ENCODE measurements at places on chromosomes 16 and 17.

DNA sequence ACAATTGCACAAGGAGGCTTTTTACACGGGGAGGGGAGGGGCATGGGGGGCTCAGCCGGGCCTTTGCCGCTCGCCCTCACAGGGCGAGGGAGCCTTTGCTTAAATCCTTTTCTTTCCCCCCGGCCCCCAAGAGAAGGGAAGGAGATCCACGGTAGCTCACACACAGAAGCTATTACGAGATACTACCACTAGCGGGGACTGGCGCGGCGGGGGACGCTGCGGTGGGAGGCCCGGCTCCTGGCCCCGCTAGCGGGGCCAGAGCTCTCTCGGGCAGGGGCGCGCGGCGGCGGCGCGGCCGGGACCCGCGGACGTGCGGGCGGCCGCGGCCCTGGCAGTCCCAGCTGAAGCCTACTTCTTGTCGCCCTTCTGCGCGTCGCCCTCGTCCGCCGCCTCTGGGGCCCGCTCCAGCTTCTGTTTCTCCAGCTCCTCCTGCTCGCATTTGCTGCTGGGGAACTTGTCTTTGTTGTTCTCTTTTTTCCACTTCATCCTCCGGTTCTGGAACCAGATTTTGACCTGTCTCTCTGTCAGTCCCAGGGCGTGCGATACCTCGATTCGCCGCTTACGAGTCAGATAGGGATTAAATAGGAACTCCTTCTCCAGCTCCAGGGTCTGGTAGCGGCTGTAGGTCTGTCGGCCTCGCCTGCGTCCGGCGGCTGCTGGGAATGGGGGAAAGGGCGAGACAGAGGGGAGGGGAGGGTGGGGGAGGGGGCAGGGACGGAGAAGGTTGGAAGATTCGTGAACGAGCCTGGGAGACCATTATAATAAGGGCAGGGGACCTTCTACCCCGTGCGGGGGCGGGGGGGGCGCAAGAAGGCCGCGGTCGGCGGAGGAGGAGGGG lies 2.0 kb downstream of the HOXB8 start:
- peak; percentile 41 for DNase-seq

- peak; percentile 76 for DNase-seq
Measured at GRCh38 chr17:83196024-83196365, 116.6 kb downstream of the METRNL start.

DNA sequence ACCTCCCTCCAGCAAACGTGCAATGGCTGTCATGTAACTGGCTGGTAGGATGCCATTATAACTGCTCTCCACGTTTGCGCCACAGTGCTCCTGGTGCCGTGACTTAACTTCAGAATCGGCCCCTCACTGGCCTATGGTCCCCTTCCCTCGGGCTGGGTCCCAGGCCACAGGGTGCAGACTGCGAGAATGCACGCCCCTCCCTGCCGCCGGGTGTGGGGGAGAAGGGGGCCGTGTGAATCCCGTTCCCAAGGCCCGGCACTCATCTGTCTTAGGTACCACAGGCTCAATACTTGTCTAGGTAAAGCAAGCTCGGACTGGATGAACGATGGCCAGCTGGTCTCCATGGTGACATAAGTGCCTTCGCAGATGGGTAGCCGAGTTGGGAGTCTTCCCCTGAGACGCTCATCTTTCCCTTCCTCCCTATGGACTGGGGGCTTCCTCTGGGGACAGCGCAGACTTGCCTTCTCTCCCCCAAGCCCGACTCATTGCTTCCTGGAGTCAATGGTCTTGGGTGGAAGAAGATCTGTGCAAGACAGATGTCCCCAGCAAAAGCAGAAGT lies 37.8 kb downstream of the TIMM22 start:
- DNase-seq = no peak

GRCh38 chr17:17204041-17204591 lies 2.0 kb downstream of the PLD6 start:
- no peak for DNase-seq

- DNase-seq = no peak
Measured at GRCh38 chr17:38674014-38674748, 576 bp downstream of the EPOP start.

GRCh38 chr17:4750606-4751005 lies 10.9 kb upstream of the CXCL16 start:
- DNase-seq = no peak

- DNase-seq = no peak
Measured at GRCh38 chr16:30009085-30009862, 1.6 kb downstream of the DOC2A start.

- no peak for DNase-seq
Measured at GRCh38 chr17:44439168-44439567, 49.7 kb upstream of the ITGA2B start.

DNA sequence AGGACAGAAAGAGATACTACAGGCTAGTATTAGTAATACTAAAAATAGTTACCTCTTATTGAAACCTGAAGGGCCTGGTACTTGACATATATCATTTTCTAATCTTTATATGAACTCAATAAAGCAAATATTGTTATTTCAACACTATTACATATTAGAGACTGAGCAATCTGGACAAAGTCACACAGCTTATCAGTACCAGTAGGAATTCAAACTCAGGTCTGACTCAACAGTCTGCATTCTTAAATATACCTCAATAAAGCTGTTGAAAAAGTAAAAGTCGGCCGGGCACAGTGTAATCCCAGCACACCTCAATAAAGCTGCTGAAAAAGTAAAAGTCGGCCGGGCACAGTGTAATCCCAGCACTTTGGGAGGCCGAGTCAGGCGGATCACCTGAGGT lies 67.4 kb downstream of the KANSL1 start:
- DNase-seq = no peak

- DNase-seq = no peak
Measured at GRCh38 chr17:27541301-27542023, 85.2 kb downstream of the KSR1 start.

DNA sequence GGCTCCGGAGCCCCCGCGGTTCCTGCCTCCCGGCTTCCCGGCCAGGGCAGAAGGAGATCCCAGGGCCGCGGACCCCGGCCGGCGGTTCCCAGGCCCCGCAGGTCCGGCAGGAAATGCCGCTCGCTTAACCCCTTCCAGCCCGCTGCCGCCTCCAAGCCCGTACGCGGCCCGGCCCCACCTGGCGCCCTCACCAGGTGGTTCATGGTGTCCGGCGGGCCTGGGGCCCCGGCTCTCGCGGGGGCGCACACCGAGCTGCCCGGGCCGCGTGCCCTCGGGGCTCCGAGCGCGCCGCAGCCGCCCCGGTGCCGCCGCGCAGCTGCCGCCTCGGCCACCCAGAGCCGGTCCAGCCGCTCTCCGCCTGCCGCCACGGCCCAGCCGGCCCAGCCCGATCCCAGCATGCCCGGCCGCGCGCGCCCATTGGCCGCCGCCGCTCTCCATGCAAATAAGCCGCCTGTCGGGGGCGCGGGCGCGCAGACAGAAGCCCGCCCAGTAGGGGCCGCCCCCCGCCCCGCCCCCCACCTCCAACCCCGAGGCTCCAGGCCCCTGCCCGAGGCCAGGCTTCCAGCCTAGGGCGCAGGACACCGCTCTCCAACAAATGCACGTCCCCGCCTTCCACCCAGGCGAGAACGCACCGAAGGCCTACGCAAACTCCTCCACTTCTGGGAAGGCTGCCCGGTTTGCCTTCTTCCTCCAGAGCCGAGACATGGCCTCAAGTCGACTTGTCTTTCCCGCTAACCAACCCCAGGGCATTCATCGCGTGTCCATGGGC lies at the start of gene BCAR1:
Gene BCAR1, minus strand, starts transcription at position 345 of the 769 bp plus-strand sequence. Its CDS starts 142 bp downstream, at position 203.
- peak; percentile 70 for DNase-seq

DNA sequence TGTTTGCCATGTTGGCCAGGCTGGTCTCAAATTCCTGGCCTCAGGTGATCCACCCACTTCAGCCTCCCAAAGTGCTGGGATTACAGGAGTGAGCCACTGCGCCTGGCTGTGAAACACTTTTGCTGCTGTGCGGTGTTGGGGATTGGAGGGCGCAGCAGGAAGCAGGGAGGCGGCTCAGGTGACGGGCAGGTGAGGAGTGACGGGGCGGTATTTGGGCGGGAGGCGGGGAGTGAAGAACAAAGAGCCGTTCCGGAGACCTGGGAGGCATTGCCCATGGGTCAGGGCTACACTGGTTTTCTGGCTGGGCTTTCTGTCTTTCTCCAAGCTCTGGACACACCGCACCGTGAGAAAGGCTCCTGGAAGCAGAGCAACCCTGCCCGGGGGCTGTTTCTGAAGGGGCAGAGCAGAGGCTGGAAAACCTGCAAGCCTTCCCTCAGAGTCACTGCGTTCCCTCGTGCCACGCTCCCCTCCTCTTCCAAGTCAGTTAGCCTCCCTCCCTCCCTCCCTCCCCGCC lies 22.1 kb downstream of the CRISPLD2 start:
- DNase-seq = no peak

- DNase-seq = no peak
Measured at GRCh38 chr17:27438348-27438998, 17.8 kb upstream of the KSR1 start.

GRCh38 chr16:23155445-23156049 lies 6.3 kb upstream of the USP31 start:
- DNase-seq = peak; percentile 13

- no peak for DNase-seq
Measured at GRCh38 chr17:75920045-75920560, 15.4 kb upstream of the MRPL38 start.

DNA sequence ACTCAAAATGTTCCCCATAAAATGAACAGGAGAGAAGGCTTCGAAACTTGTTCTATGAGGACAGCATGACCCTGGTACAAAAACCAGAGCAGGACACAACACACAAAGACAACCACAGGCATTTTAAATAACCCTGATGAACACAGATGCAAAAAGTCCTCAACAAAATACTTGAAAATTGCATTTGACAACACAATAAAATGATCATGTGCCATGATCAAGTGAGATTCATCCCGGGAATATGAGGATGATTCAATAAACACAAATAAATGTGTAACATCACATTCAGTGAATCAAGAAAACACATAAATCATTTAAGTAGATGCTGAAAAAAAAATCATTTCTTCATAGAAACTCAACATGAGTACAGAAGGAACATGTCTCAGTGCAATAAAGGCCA lies 208.4 kb upstream of the WSB1 start:
- DNase-seq = no peak

Data from A172 (cell line).